ENCODE measurements at places on chromosomes 6 and 20.

GRCh38 chr20:50630578-50631263 lies 60.6 kb downstream of the RIPOR3 start:
- no peak for DNase-seq

DNA sequence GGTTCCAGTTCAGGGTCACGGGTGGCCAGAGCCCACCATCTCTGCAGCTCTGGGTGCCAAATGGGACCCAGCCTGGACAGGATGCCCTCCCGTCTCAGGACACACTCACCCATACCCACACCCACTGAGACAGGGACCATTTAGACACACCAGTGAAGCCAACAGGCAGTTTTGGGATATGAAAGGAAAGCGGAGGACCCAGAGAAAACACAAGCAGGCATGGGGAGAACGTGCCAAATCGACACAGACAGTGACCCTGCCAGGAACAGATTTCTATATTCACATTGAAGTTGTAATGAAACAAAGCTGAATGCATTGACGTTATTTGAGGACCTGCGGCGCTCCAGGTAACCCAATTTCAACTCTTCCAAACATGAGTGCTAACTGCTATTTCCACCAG lies 164.5 kb downstream of the DOK5 start:
- no peak for DNase-seq

- DNase-seq, result peak; percentile 48
Measured at GRCh38 chr6:159193923-159194322, 24.7 kb downstream of the FNDC1 start.

DNA sequence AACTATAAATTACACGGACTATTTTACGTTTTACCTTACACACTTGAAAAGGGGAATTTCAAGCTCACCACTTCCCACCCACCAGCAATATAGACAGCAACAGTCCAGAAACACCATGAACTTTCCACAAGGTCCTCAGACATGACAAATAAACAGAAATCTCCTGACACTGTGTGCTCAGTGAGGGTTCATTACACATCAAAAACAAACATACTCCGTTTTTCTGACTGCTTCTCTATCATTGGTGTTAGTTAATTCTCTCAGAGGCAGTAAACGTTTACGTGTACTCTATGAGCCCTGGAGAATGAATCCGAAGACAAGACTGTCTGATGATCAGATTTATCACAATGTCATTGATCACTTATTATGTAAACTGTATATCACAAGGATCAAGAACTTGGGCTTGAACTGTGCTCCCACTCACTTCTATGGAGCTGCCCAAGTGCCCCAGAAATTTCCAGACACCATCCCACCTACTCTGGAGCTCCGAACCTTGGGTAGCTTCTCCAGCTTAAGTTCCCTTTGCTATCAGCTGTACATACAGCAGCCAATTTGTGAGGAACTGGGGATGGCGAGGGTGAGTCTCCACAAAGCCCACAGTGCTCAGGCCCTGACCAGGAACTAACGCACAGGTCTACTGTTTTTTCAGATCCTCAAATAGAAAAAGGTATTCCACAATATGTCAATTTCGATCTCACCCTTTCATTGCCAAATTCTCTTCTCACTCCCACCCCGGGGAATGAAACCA lies 86.0 kb downstream of the ALDH8A1 start:
- DNase-seq, result no peak
